ENCODE measurements at places on chromosomes 3 and 15. TPM values are rescaled to one million over a fixed set of nuclear protein-coding genes. Genes with fewer than 3 reads are reported as not detected.

DNA sequence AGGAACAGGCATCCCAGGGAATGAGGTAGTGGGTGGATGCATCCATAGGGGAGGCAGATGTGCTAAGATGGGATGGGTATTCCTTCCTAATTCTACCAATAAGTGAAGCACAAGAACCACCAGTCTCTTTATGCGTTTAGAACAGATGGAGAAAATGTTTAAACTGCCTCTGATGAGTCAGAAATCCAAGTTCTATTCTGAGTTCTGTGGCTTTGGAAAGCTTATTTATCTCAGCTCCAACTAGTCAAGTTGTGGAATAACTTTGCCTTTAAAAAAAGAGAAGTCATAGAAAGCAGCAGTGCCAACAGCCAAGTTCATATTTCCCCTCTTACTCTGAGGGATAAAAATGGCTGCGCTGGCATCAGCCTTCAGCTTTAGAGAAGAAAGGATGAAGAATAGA is 761.7 kb downstream of the IGSF11 start:
- no peak for DNase-seq

- DNase-seq, result no peak
Measured at GRCh38 chr3:149850787-149851584, 38.0 kb downstream of the RNF13 start.

GRCh38 chr15:42034628-42035434 is 14.0 kb upstream of the PLA2G4E start:
- DNase-seq, result no peak

GRCh38 chr3:27312044-27312668 is 57.0 kb downstream of the NEK10 start:
- DNase-seq, result no peak

DNA sequence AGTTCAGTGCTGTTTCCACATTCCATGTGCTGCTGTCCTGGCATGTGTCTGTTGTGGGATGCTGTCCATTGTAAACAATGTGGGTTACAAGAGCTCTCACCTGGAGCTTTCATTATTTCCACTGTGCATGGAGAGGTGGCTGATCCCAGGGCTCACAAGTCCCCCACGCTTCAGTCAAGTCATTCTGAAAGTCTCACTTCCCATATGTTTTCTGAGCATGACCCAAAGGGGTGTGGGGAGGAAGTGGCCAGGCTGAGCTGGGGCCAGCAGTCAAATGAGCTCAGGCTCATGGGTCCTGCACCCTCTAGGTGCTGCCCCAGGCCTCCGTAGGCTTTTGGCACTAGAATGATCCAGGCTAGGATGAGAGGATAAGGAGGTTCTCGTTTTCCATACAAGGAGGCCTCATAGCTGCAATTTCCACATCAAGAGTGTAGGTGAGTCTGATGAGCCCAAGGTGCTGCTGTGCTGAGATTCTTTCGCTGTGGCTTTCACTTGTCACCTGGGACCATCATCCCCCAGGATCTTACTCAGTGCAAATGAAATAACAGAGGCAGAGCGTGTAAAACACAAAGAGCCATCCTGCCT is 22.0 kb downstream of the STARD5 start:
- no peak for DNase-seq

Gene KIF15
- total RNA-seq, result 5.8 TPM

DNA sequence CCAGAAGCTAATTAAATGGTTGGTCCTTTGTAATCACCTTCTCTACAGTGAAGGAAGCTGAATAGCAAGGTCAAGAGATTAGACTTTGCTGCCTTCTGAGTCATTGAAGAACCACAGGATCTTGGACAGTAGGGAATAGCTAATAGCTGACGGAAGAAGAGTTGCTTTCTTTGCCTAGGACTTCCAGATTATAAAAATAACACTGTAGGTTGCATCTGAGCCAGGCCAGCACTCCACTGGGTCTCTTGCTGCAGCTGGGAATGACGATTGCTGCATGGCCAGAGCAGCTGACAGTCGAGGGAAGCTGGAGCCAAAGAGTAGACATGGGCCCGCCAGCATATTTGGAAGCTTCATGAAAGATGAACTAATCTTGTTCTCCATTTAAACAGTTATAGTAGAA is 81.5 kb upstream of the KCNMB2 start:
- no peak for DNase-seq

Gene IQCF5
- not detected for total RNA-seq

Gene CPLX3
- total RNA-seq, result 0.32 TPM
